Myocyte (in vitro differentiated cells): ENCODE measurements at places on chromosomes 16 and 17.

- no peak for DNase-seq
Observed at GRCh38 chr17:13398853-13399252, 202.9 kb downstream of the HS3ST3A1 start.

GRCh38 chr16:47627085-47627639 is 166.0 kb downstream of the PHKB start:
- DNase-seq: no peak

- DNase-seq: no peak
Observed at GRCh38 chr16:79613009-79613408, 12.5 kb upstream of the MAF start.

DNA sequence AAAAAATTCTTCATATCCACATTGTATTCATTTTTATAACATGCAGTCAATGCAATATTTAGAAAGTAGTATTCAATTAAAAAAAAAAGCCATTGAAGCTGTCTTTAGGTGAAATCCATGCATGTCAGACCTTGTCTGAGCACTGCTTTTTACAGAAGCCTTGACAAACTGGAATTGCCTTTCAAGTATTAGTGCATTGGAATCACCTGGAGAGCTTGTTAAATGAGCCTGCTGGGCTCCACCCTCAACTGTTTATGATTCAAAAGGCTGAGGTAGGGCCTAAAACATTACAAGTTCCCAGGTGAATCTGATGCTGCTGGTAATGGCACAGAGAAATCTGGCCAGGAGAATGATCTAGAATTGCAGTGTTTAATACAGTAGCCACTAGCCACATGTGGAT is 85.8 kb downstream of the HIC1 start:
- no peak for DNase-seq

GRCh38 chr16:79181419-79181818 is 419.1 kb downstream of the MAF start:
- no peak for DNase-seq

GRCh38 chr16:797120-797420 is 3.5 kb downstream of the GNG13 start:
- no peak for DNase-seq

DNA sequence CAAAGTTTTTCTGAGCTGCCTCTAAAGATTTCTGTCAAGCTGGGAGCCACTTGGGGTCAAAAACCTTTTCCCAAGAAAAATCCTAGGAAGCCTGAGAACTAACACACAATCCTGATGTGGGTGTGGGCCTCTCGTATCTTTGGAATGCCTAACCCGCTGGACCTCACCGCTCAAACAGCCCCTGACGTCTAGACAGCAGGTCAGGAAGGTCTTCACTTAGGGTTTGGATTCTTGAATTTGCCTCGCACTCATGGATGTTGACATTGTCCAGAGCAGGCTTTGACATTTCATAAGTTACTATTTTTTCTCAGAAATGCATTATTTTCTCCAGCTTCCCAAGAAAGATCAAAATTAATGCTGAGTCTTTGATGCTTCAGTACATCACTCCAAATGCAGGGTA is 18.9 kb downstream of the TEX2 start:
- DNase-seq: no peak

DNA sequence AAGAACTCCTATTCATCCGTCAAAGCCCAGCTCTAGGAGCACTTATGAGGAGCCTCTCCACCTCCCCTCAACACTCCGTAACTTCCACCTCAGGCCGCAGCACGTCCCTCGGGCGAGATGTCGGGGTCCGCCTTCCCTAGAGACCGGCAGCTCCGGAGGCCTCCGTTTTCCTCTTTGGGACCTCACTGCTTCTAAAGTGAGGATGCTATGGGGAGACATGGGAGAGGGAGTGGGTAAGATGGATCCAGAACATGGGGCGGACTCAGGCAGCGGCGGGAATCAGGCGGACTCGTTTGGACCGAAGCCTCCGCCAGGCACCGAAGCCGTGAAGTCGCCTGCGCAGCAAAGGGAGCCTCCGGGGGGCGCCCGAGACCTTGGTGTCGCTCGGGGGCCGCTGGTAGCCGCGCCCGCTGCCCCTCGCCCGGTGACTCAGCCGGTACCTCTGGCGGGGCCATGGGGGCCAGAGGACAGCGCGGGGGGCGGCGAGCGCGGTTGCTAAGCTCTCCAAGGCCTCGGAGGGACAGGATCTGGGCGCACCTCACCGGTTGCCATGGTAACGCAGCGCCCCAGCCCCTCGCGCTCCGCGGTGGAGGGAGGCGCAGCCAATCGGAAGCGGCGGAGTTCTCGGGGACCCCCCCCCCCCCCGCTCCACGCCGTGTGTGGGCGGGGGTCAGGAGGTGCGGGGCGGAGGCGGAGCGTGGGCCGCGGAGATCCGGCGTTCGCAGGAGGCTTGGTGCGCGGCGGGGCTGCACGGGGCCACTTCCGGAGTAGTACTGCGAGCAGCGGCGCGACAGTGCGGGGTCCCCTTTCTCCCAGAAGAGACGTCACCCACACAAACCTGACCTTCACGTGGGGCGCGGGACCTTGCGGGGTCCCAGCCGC is 1.3 kb upstream of the HIC1 start:
- DNase-seq: no peak

DNA sequence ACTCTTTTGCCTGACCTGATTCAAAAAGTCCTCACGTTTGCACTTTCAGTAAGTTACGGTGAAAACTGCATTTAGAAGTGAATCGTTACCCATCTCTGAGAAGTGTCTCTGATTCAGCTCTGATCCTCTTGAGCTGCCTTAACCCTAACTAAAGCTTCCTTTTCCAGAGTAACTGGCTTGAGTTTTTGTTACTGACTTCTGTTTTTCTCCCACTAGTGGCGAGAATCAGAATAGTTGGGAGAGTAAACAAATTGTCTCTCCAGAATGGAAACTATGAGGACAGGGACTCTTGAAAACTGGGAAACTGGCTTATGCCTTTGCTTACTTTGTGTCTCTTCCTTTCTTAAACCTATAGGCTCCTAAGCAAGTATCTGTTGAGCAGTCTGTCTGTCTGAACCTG is 31.3 kb upstream of the KPNB1 start:
- peak; percentile 32 for DNase-seq

GRCh38 chr17:18356624-18357023 is 6.7 kb downstream of the SHMT1 start:
- DNase-seq: no peak

- DNase-seq: no peak
Observed at GRCh38 chr17:80365983-80366382, 49.0 kb upstream of the ENDOV start.

DNA sequence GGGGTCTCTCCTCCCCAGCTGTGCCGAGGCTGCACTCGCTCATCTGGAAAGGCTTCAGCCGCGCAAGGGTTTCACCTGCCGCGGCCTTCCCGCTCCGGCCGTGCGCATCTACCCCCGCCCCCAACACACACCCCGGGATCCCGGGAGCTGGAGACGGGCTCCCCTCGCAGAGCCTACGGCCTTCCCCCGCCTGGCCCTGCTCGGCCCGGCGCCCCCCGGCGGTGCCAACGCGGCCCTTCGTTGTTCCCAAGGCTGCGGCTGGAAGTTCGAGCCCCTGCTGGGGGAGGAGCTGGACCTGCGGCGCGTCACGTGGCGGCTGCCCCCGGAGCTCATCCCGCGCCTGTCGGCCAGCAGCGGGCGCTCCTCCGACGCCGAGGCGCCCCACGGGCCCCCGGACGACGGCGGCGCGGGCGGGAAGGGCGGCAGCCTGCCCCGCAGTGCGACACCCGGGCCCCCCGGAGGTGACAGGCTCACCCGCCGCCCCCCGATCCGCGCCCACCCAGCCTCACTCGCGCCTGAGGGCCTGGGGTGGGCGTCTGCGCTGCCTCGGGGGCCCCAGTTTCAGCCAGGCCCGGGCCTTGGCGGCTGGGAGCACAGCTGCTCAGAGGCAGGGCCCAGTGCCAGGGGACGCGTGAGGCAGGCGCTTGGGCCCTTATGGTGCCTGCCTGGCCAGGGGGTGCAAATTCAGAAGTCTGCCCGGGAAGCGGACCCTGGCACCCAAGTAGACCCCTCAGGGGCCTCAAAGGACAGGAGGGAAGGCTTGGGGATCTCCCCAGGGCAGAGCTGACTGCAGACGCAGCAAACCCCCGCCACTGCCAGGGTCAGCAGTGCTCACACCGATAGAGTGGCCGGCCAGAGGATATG is 11.2 kb downstream of the GALK1 start:
- DNase-seq: peak; percentile 72

DNA sequence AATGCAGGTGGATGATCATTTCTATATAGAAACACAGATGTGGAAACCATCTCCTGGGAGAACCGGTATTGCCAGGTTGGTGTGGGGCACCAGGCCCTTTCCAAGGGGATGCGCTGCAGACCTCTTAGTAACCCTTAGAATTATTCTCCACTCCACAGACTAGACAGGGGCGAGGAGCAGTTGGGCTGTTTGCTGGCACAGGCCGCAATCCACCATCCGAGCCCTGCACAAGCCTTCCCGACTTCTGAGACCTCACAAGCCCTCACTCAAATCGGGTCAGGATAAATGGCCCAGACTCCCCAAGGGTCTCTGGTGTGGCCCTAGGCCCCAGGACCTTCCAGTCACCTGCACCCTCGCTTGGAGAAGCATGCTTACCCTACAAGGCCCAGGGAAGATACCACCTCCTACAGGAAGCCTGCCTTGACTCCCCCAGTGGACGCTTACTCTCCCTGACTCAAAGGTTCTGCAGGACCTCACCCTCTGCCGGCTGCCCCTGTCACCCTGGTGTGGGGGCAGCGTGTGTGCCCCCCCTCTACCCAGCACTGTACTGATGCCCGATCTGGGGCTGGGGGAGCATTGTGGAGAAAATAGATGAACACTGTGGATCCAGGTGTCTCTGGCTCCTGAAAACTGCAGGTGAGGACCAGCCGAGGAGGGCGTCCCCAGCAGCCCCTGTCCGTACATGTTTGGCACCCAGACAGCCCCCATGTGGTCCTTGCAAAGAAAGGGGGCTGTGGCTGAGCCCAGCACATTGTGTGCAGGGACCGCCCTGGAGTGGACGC is 49.8 kb upstream of the ACSF3 start:
- DNase-seq: no peak

DNA sequence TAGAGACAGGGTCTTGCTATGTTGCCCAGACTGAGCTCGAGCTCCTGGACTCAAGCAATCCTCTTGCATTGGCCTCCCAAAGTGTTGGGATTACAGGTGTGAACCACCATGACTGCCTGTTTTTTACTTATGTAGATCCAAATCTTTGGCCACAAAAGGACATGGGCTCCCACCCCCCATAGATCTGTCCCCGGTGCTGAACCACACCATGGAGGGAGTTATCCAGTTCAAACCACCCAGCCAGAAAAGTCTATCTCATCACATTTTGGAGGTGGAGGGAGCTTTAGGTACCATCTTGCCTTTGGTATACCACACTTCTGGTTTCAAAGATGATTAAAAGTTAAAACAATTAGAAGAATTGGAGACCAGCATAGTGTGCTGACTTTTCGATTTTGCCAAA is 26.2 kb downstream of the SHISA9 start:
- no peak for DNase-seq

DNA sequence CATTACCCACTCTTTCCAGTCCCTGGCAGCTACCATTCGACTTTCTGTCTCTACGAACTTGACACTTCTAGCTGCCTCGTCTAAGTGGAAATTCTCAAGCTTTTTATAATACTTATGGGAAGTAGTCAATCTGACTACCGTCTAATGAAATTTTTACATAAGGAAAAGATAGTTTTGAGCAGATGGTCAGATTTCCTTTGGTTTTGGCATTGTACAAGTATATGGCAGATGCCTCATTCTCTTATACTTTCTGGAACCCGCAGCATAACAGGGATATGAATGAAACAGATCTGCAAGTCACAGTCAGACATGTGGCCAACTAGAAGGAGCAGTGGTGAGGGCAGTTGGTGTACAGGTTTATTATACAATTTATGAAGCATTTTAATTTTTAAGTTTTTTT is 146.0 kb downstream of the PITPNC1 start:
- no peak for DNase-seq

GRCh38 chr16:56207421-56207820 is 16.1 kb downstream of the GNAO1 start:
- DNase-seq: no peak
